MCF 10A (cell line): ENCODE measurements at places on chromosomes 3 and 15. TPM values are rescaled to one million over a fixed set of nuclear protein-coding genes. Genes with fewer than 3 reads are reported as not detected.

Gene OXTR
- 0.63 and 1.2 TPM in 2 replicates for total RNA-seq

Gene CCRL2
- not detected in 2 replicates for total RNA-seq

Gene CEP97
- 11.5 and 14.2 TPM in 2 replicates for total RNA-seq

Gene TM2D3
- 25.7 and 26.2 TPM in 2 replicates for total RNA-seq

Gene ACTRT3
- total RNA-seq = 0.93 and 1.0 TPM in 2 replicates

Gene BCHE
- total RNA-seq = not detected in 2 replicates

Gene PLA1A
- not detected in 2 replicates for total RNA-seq

Gene DISP2
- total RNA-seq = 1.8 and 2.1 TPM in 2 replicates

Gene NDN
- not detected in 2 replicates for total RNA-seq

DNA sequence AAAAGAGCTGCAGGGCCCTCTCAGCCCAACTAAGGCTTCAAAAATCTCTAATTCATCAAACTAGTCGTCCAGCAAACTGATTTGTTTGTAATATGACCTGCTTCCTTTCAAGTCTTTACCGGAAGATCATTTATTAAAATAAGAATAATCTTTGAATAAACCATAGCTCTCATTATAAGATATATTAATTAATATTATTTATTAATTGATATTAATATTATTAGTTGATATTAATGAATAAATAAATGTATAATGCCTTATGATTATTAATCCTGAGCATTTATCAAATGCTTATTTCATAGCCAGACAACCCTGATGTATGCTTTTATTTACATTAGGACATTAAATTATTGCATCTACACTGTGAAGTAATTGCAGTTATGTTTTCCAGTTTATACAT, 550.7 kb upstream of the ALCAM start:
- H3K4me1 ChIP-seq = no peaks in the 10 kb centered on the region
- no peak overlapping the region for H3K4me3 ChIP-seq
- no peaks in the 10 kb centered on the region for H3K27me3 ChIP-seq
- H3K27ac ChIP-seq = no peak overlapping the region
- DNase-seq = no peak

- H3K4me1 ChIP-seq = no peaks in the 10 kb centered on the region
- H3K27ac ChIP-seq = no peak overlapping the region
- no peak overlapping the region for H3K4me3 ChIP-seq
- H3K36me3 ChIP-seq = no peaks in the 10 kb centered on the region
- no peak for DNase-seq
- peaks cover 14% of the 10 kb centered on the region for H3K27me3 ChIP-seq
Observed at GRCh38 chr3:16824081-16824696, 60.6 kb upstream of the PLCL2 start.

DNA sequence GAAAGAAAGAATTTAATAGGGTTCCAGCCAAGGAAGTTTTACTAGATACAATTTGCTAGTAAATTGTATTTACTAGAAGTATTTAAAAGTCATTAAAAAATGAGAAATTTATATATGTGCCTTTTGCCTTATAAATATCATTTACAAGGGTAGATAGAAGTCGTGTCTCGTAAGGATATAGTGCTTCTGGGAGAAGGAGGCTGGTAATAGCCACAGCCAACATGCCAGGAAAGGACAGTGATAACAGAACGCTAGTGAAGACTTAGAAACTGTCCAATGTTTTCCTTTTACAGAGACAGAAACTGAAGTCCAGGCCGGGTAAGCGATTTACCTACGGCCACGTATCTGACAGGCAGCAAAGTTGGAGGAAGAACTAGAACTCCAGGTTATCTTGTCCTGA, 113.5 kb upstream of the LRRN1 start:
- H3K36me3 ChIP-seq = no peaks in the 10 kb centered on the region
- H3K27me3 ChIP-seq = no peaks in the 10 kb centered on the region
- H3K4me1 ChIP-seq = no peaks in the 10 kb centered on the region
- DNase-seq = no peak
- H3K4me3 ChIP-seq = no peak overlapping the region
- no peak overlapping the region for H3K27ac ChIP-seq

DNA sequence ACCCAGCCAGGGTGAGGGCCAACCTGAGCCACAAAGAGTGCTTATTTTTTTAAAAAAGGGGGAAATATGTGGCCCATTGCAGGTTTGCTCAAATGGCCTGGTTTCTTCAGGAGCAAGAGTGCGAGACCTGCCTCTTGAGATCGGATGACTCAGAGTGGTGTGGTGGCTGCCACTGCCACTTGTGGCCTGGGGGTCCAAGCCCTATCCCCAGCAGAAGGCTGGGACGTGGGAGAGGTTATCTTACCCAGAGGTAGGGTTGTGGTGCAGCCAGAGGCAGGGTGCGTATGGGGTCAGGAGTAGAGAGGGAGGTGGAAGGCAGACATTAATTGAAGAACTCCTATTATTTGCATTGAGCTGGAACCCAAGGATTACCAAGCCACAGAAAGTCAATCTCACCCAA, 83.2 kb upstream of the SMAD3 start:
- H3K27ac ChIP-seq = no peak overlapping the region
- DNase-seq = no peak
- no peaks in the 10 kb centered on the region for H3K4me1 ChIP-seq
- H3K36me3 ChIP-seq = no peaks in the 10 kb centered on the region
- H3K4me3 ChIP-seq = no peak overlapping the region

- no peak overlapping the region for H3K4me3 ChIP-seq
- H3K27ac ChIP-seq = no peak overlapping the region
- H3K36me3 ChIP-seq = peaks cover 35% of the 10 kb centered on the region
- H3K4me1 ChIP-seq = no peaks in the 10 kb centered on the region
- DNase-seq = no peak
Observed at GRCh38 chr3:138684396-138684795, 75.8 kb downstream of the FAIM start.

DNA sequence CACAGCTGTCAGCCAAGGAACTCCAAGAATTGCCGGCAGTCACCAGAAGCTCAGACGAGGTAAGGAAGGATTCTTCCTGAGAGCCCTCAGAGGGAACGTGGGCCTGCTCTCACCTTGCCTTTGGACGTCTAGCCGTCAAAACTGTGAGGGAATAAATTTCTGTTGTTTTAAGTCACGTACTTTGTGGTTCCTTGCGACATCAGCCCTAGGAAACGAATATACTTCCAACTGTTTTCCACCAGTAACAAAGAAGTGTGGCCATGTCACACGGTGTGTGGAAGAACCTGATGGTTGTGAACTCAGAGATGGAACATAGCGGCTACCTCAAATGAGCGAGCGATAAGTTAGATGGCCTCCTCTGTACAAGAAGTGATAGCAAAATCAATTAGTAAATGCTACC, 41.0 kb upstream of the B3GNT5 start:
- DNase-seq = no peak
- no peaks in the 10 kb centered on the region for H3K36me3 ChIP-seq
- H3K27ac ChIP-seq = no peak overlapping the region
- H3K4me3 ChIP-seq = no peak overlapping the region

- H3K27ac ChIP-seq = no peak overlapping the region
- DNase-seq = peak; percentile 70
- peaks cover 22% of the 10 kb centered on the region for H3K4me1 ChIP-seq
- H3K36me3 ChIP-seq = no peaks in the 10 kb centered on the region
- no peak overlapping the region for H3K4me3 ChIP-seq
Observed at GRCh38 chr15:89513284-89513683, 16.9 kb upstream of the RHCG start.

GRCh38 chr15:41887161-41887560, 6.7 kb downstream of the SPTBN5 start:
- H3K36me3 ChIP-seq = no peaks in the 10 kb centered on the region
- H3K27ac ChIP-seq = no peak overlapping the region
- no peaks in the 10 kb centered on the region for H3K27me3 ChIP-seq
- no peak for DNase-seq
- H3K4me3 ChIP-seq = no peak overlapping the region
- no peaks in the 10 kb centered on the region for H3K4me1 ChIP-seq

- H3K4me1 ChIP-seq = peaks cover 9% of the 10 kb centered on the region
- H3K27me3 ChIP-seq = peaks cover 9% of the 10 kb centered on the region
- H3K4me3 ChIP-seq = no peak overlapping the region
- H3K27ac ChIP-seq = no peak overlapping the region
- H3K36me3 ChIP-seq = no peaks in the 10 kb centered on the region
Observed at GRCh38 chr15:75313116-75313845, 22.6 kb upstream of the COMMD4 start.

- no peak overlapping the region for H3K4me3 ChIP-seq
- H3K27ac ChIP-seq = no peak overlapping the region
- DNase-seq = no peak
- peaks cover 23% of the 10 kb centered on the region for H3K4me1 ChIP-seq
- no peaks in the 10 kb centered on the region for H3K27me3 ChIP-seq
Observed at GRCh38 chr3:179151474-179151873, 3.3 kb downstream of the PIK3CA start.

GRCh38 chr15:35481064-35481463, 64.9 kb downstream of the DPH6 start:
- no peak for DNase-seq
- peaks cover 1% of the 10 kb centered on the region for H3K36me3 ChIP-seq
- H3K27ac ChIP-seq = no peak overlapping the region
- no peaks in the 10 kb centered on the region for H3K27me3 ChIP-seq
- H3K4me1 ChIP-seq = peaks cover 11% of the 10 kb centered on the region
- no peak overlapping the region for H3K4me3 ChIP-seq
